ENCODE measurements at places on chromosomes 5 and 9.

GRCh38 chr9:14400658-14400995, 86.7 kb upstream of the NFIB start:
- DNase-seq: no peak

- DNase-seq: no peak
Observed at GRCh38 chr5:64838376-64838775, 69.6 kb downstream of the CWC27 start.

GRCh38 chr9:71571186-71571585, 197.1 kb downstream of the CEMIP2 start:
- DNase-seq: no peak

DNA sequence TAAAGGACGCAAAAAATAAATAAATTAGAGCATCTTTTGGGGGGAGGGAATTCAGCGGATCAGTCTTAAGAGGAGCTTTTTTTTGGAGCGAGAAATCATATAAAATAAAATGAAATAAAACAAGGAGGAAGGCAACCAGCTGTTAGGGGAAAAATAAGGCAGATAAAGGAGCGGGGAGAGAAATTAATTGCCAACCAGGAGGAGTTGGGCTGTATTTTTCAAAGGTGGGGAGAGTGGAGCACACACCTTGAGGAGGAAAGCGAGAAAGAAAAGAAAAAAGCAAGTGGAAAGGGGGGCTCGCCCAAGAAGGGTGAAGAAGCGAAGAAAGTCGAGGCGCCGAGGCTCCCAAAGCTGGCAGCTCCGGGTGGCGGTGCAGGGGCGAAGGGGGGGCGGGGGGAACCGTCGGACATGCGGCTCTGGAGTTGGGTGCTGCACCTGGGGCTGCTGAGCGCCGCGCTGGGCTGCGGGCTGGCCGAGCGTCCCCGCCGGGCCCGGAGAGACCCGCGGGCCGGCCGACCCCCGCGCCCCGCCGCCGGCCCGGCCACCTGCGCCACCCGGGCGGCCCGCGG, at the start of gene PAPPA:
TSS of gene PAPPA (plus strand) at position 27 of the 569 bp plus-strand sequence. CDS start at position 409, 382 bp downstream.
- DNase-seq: no peak

DNA sequence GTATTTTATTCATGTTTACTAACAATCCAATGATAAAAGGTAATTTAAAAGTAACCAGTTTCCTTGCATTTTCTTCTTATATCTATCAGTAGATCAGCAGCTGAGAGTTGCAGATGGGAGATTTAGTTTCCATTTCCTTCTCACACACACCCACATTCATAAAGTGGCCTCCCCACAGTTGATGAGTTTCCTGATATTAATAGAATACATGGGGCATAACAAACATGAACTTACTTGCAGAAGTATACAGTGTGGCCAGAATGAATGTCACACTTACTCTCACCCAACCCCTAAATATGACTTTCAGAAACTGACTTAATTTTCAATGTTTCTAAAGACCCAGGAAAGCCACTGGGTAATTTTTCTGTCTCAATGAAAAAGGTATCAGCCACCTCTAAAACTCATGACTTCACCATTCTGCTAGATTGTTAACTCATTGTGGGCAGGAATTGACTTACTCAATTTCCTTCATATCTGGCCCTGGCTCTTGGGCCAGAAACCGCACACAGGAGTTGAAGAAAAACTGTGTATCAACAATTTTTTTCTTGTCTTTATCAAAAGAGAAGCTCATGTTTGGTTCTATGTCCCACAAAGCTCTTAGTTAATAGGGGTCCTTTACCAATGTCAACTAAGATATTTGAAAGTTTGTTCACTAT, 63.5 kb upstream of the OSMR start:
- DNase-seq: no peak

- no peak for DNase-seq
Observed at GRCh38 chr5:31753700-31754357, 114.9 kb downstream of the PDZD2 start.

- no peak for DNase-seq
Observed at GRCh38 chr5:175664723-175665122, 6.9 kb downstream of the HRH2 start.

DNA sequence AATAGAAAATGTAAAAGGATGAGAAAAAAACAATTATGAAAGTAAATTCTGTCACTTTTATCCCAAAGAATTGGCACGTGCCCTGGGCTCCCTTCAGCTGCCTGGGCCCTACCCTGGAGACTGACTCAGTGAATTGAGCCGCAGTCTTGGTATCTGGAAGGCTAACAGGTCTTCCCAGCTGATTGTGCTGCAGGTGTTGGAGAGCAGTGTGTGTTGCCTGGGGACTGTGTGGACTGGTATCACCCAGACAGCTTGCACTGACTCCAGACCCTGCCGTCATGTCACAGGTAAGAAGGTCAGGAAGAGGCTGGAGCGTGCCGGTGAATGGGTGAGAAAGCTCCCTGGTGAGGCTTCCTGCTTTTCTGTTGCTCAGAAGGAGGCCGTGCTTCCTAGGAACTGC, 83.3 kb downstream of the AOPEP start:
- DNase-seq: no peak

- DNase-seq: no peak
Observed at GRCh38 chr9:100354121-100354800, 1.5 kb upstream of the TEX10 start.

- no peak for DNase-seq
Observed at GRCh38 chr5:93800988-93801811, 59.8 kb upstream of the POU5F2 start.

DNA sequence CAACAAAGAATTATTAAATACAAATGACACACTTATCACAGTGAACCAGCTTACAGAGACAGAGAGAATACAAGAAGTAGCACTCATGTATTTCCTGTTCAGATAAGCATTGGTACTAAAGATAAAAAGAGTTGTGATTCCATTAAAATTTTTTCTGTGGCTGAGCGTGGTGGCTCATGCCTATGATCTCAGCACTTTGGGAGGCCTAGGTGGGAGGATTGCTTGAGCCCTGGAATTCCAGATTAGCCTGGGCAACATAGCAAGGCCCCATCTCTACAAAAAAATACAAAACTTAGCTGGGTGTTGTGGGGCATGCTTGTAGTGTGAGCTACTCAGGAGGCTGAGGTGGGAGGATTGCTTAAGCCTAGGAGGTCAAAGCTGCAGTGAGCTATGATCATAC, 32.9 kb downstream of the FCHO2 start:
- no peak for DNase-seq

DNA sequence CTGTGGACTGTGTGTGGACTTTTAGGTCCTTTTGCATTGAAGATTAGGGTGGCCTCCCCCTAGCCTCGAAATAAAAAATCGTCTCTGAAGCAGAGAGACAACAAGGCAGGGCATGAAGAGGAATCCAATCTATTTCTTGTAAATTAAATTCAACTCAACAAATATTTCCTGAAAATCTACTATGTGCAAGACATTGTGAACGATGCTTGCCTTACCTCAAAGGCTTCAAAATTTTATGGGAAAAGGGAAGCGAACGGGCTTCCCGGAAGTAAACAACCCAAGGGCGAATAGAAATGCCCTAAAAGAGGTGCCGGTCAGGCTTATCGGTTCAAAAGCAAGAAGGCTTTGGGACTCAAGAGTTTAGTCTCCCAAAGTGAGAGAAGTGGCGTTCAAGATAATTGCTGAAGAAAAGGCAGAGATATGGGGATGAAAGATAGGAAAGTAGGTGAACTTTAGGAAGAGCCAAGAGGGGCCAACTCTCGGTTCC, 525 bp downstream of the KIF24 start:
- DNase-seq: no peak

DNA sequence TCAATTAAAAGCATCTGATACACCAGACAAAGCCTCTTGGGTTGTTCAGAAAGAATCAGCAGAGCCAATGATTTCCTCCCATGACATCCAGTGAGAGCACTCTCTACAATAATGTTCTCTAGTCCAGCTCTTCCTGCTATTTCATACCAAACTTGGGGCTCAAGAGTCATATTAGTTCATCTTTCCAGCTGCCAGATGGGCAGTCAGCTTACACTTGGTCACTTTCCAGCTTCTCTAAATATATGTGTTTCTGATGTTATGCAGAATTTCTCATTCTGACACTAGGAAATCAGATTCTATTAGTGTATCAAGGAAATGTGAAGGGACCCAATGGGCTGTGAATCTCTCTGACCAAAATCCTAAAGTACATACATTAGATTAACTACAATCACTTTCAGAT, 148.9 kb downstream of the ENC1 start:
- no peak for DNase-seq

DNA sequence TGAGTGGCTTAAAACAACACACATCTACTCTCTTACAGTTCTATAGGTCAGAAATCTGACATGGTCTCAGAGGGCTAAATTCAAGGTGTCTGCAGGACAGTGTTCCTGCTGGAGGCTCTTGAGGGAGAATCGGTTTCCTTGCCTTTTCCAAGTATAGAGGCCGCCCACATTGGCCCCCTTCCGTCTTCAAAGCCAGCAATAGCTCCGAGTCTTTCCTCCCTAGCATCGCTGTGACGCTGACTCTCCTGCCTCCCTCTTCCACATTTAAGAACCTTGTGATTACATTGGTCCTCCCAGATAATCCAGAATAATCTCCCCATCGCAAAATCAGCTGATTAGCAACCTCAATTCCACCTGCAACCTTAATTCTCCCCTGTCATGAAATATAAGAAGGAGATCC, 81.3 kb upstream of the IER5L start:
- DNase-seq: no peak

DNA sequence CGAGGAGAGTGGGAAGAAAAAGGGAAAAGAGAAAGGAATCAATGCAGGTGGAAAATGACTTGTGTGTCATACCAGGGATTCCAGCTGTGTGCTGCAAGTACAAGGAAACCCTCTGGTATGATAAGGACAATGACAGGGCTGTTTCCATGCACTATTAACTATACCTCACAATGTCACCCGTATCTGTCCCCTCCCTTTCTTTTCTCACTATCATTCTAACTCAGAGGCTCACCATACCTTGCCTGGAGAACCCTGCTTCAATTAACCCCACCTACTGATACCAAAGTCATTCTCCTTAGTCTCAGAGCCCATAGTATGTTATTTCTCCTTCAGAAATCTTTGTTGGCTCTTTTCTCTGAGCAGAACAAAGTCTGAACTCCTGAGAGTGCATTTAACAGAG, 236.2 kb upstream of the NREP start:
- no peak for DNase-seq

- no peak for DNase-seq
Observed at GRCh38 chr5:89417990-89418389, 535.0 kb upstream of the MEF2C start.

GRCh38 chr5:170333161-170333910, 35.8 kb upstream of the LCP2 start:
- DNase-seq: peak; percentile 88

DNA sequence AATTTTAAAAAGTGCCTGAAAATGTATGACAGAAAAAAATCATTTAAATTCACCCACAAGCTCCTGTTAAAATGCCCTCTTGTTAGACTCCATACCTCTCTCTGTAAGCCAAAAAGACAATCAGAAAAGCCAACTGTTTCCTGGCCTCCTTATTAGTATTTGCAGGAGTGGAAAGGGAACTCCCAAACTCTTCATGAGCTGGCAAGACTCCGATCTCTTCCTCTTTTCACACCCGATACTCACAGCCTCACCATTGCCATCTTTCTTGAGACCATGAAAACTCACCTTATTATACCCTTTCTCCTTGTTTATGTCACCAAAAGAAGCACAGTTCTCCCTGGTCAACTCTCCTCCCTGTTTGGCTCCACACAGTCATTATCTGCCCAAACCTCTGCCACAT, 197.8 kb downstream of the DMAC1 start:
- no peak for DNase-seq

- no peak for DNase-seq
Observed at GRCh38 chr5:145521066-145521465, 314.1 kb downstream of the PRELID2 start.

DNA sequence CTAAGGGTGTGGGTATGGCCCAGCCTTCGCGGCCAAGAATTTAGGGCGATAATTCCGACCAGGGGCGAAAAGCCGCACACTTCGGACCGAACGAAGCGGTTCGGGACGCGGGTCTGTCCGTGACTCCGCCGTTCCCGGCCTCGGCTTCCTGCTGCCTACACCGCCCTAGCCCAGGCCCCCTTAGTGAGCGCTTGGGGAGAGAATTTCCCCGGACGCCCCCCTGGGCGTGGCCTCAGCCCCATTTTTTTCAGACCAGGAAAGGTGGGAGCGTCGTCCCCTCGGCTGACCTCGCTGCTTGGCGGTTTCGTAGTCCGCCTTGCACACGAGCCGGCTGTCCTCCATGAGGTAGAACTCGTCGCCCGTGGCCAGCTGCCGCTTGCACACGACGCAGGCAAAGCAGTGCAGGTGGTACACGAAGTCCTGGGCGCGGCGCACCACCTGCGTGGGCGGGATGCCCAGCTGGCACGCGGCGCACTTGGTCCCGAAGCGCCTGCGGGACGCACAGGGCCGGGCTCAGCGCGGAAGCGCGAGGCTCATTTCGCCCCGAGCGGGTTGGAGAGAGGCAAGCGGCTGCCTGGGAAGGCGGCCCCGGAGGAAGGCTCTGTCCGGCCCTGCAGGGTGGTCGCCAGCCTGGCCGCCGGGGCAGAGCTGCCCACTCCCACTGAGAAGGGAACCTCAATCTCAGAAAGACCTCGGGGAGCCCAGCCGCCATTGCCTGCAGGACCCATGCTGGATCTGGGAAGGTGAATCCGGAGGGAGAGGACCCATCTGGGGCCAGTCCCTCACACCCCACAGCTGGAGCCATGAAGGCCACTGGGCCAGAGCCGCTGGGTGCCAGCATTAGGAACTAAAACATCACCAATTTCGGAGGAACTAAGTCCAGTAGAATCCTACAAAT, 5.3 kb downstream of the LHX3 start:
- no peak for DNase-seq

GRCh38 chr5:143033535-143034250, 263.5 kb downstream of the ARHGAP26 start:
- DNase-seq: no peak

DNA sequence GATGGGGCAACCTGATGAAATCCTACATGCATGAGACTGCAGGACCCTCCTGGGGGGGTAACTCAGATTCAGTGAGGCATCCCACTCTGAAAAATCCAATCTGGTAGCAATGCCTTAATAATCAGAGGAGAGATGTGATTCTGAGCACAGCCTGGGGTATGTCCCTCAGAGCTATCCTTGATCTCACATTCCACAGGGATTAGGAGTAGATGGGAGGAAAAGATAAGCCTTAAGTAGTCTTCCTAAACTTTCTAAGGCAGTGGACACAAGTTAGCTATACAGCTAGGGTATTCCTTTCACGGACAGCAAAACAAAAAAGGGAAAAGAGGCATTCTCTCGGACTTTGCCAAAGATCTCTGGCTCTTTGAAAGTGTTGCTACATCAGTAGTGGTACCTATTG, 3.9 kb upstream of the SPATA9 start:
- DNase-seq: no peak

DNA sequence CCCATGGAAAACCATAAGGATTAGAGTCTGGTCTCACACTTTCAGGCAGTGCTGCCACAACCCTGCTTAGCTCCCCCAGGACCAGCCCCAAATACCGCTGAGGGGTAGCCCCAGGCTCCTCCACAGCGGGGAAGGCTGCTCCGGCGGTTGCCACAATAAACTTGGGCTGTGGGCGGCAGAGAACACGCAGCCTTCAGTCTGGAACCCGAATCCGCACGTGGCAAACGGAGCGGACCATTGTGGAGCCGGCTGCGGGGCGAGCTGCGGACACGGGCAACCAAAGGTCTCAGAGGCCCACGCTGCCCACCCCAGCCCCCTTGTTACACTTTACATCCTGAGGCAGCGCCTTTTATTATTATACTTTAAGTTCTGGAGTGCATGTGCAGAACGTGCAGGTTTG, 37.3 kb upstream of the C9orf72 start:
- no peak for DNase-seq

All from activated effector memory CD4-positive, alpha-beta T cell treated with anti-CD3 and anti-CD28 coated beads, Interleukin-2, amount 50 U/mL, for 16 hours (primary cell).